ENCODE measurements at places on chromosomes 1 and 21.

DNA sequence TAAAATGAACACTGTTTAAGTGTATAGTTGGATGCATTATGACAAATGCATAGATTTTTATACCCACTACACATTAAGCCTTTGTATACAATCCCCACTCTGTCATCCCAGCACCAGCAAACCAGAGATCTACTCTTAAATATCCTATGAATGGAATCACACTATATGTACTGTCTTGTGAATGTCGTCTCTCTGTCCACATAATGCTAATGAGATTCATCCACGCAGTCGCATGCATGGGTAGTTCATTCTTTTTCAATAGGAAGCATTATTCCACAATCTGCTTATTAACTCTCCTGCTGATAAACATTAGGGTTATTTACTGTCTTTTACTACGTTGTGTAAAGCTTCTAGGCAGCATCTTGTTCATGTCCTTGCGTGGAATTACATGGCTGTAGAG lies 892.3 kb downstream of the LTN1 start:
- no peak for DNase-seq

DNA sequence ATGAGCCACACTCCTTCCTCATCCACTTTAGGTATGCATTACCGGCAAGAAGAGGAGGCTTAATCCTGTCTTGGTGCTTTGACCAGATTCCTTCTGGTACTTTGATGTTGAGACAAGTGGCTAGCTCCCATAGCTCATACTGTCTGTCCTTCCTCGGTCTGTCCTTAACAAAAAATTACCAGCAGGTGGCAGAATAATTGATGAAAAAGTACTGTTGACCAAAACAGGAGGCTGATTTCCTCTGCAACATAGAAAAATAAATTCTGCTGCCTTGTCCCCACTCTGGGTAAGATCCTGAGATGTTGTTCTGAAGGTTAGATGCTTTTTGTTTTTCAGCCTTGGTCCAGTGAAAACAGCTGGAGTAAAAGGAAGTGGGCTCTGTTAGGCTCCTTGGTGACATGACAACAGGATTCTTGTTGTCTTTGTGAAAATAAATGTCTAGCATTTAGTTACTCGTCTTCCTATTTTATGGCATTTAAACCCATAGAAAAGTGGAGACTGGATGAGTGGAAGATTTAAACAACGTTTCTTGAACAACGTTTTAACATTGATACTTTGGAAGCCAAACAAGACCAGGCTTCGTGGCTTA lies 11.2 kb upstream of the HJV start:
- peak; percentile 20 for DNase-seq

DNA sequence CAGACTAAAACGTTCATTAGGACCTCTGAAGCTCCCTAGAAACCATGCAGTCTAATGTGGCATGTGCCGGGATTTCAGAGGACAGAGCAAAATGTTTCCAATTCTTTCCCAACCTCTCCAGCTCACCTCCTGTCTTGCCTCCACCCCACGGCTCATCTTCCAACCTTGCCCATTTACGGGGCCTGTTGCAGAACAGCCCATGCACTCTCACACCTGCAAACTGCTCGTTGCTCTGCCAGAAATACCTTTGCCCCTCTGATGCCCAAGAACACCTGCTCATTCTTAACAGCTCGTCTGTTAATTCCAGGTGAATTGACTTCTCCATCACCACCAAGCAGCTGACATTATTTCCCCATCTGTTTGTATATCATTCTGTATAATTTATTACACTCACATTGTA lies 53.9 kb upstream of the LBR start:
- DNase-seq = no peak

DNA sequence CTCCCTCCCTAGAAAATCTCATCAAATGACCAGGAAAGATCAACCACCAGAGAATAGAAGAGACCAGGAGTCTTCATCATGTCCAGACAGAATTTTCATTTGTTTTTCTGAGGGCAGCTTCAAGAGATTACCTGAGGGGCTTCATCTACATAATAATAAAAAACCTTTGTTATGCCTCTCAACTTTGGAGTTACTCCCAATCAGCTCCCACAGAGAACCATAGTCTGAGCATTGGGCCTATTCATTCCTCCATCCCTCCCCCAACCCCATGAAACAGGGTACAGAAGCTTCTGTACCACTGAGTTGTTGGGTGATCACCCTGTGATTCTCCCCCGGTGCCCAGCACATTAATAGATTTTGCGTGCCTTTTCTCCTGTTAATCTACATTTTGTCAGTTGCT lies 53.3 kb upstream of the PRRC2C start:
- no peak for DNase-seq

DNA sequence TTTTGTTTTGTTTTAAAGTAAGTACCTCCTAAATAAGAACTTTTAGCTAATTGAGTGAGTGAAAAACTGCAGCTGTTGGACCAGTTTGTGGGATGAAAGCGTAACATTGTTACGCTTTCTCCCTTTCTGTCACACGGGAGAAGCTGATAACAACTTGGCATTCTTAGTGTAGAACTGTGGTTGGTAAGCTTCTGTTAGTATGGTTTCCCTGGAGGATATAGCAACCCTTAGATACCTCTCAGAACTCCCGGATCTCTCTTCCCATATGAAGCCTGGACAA lies 98.2 kb downstream of the CACHD1 start:
- DNase-seq = no peak

GRCh38 chr1:116514708-116515525 lies 55.9 kb downstream of the CD58 start:
- DNase-seq = peak; percentile 36

- DNase-seq = no peak
Measured at GRCh38 chr1:226558036-226558650, 9.6 kb downstream of the STUM start.

- DNase-seq = no peak
Measured at GRCh38 chr1:67051196-67051595, 2.8 kb downstream of the SLC35D1 start.

- DNase-seq = no peak
Measured at GRCh38 chr1:38082769-38083263, 36.2 kb upstream of the POU3F1 start.

GRCh38 chr21:33608559-33608958 lies 20.1 kb upstream of the DONSON start:
- DNase-seq = no peak

- peak; percentile 81 for DNase-seq
Measured at GRCh38 chr1:3222042-3222692, 153.2 kb downstream of the PRDM16 start.

DNA sequence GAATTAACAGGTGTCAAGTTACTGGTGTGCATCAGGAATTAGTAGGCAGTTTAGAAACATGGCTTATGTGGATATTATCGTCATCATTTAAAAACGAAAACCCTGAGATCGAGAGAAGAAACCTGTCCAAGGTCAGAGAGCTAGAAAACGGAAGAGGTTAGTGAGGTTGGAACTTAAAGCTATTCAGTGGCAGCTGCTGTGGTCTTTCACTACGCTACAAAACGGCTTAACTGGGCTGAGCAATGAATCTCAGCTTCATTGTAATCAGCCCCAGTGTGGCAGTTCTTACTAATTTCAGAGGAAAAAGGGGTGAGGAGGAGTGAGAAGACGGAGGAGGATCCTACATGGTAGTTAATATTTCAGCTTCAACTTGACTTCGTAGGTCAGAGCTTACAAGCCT lies 77.9 kb downstream of the DAB1 start:
- DNase-seq = no peak
